ENCODE measurements at places on chromosomes 2 and 18. TPM values are rescaled to one million over a fixed set of nuclear protein-coding genes. Genes with fewer than 3 reads are reported as not detected.

Gene RESP18
- not detected for total RNA-seq

Gene SEMA4F
- 9.1 TPM for total RNA-seq

DNA sequence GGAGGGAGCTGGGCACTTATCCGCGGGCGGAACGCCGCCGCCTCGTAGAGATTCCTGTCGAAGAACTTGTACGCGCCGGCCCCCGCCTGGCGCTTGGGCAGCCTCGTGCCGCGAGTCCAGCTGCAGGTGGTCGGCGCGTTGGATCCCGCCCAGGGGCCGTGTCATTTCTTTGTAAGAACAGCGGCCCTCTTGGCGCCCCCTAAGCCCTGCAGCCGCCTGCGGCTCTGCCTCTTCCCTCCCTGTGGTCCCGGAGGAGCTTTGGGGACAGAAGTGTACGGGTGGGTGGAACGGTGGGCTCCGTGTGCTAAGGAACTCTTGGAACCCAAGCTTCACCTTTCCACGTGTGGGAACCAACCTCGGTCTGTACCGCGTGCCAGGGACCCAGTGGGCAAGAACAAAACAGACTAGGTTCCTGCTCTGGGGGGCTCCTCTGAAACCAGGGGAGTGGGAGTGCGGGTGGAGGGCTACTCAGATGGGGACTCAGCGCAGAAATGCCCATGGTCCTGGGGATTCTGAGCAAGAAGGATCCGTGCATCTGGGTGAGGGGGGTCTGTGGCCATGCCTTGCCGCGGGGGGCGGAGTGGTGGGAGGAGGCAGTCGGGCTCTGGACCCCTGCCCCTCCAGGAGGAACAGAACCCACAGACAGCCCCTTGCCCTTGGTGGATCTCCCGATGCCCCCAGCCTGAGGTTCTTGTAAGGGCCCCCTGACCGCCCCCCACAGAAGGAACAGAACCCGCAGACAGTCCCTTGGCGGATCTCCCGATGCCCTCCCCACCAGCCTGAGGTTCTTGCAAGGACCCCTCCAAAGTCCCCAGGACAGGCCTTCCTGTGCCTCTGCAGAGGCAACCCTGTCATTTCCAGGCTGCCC lies 1.5 kb downstream of the GPC1 start:
- DNase-seq: no peak

Gene SDC1
- total RNA-seq: 480 TPM

DNA sequence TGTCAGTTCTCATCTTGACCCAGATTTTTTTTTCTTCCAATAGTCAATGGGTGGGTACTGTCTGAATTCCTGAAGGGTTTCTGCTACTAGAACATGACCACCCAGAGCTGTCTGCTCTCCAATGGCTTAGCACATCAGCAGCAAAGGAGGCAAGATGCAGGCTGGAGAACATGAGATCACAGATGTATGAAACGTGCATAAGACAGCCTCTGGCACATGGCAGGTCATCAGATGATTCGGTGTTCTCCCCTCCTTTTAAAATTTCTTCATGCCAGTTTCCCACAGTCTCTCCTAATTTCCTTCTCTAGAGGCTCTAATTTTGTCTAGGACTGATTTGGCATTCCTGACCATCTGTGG lies 359.3 kb upstream of the TNP1 start:
- DNase-seq: no peak

- no peak for DNase-seq
Observed at GRCh38 chr2:105723431-105723830, 21.3 kb upstream of the NCK2 start.

Gene HMSD
- total RNA-seq: not detected

Gene TNFAIP6
- 1.9 TPM for total RNA-seq

GRCh38 chr18:24214144-24214543 lies 75.3 kb downstream of the CABYR start:
- no peak for DNase-seq

DNA sequence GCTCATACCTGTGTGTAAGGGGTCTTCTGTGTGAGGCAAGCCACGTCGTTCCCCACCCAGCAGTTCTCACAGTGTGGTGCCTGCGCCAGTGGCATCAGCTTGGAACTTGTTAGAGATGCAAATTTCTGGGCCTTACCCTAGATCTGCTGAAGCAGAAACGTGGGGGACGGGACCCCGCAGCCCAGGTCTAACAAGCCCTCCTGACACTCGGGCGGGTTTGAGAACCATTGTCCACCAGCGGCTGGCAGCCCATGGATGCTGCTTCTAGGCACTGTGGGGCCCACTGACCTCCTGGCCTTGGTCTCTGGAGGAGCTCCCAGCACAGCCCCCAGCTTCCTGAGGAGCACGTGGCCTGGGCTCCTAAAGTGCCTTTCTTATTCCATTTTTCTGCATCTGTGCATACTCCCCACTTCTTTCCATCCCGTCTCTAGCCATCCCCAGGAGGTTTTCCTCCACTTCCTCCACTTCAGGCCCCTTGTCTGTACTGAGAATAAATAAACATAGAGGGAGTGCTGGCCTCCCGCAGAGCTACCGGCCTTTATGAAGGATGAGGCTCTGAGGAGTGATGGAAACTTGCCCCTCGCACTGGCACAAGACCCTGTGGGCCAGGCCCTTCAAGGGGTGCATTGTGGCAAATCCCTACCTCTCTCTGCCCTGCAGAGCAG lies 94.3 kb downstream of the GALR1 start:
- no peak for DNase-seq

DNA sequence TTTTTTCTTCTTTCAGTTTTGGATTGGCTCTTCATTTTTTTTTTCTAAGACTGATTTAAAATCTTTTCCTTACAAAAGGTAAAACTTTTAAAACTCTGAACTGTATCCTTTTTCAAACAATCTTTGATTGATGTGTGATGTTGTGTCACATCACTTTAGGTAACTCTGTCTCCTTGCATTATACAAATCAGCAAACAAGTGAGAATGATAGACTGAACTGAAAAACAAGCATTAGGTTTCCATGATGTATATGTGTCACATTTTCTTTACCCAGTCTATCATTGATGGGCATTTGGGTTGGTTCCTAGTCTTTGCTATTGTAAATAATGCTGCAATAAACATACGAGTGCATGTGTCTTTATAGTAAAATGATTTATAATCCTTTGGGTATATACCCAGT lies 655.7 kb downstream of the LRRTM4 start:
- no peak for DNase-seq

Gene NAT8
- not detected for total RNA-seq

GRCh38 chr2:222859786-222860612 lies 837 bp upstream of the ACSL3 start:
- DNase-seq: peak; percentile 62

Gene ZNF2
- 4.5 TPM for total RNA-seq

Gene KIF5C
- 14.3 TPM for total RNA-seq

- DNase-seq: no peak
Observed at GRCh38 chr2:12652723-12653122, 64.0 kb upstream of the TRIB2 start.

DNA sequence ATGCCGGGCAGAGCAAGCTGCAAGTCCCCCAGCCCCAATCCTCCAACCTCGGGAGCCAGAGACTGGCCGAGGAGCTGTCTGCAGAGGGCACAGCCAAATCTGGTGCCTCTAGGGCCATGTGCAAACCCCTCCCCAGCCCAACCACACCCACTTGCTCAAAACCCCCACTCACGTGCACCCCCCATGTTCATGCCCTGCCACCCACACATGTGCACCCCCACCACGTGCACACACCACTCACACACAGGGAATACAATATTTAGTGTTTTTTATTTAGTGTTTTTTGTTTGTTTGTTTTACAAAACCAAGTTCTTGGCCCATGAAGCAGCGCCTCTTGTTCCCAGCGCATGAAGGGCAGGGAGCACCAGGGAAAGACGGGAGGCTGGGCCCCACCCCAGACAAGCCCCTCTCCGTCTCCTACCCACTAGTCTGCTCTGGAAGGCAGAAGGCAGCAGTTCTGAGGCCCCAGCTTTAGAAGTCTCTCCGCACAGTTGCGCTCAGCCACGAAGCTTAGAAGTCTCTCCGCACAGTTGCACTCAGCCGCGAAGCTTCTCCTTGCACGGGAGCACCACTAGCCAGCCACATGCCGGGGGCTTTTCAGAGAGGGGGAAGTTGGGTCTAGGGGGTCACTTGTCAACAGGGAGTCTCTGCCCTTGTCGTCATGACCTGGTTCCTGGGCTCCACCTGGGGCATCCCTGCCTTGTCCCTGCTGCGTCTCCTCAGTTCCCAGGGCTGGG lies 276.1 kb upstream of the HDAC4 start:
- no peak for DNase-seq

Gene CDH7
- not detected for total RNA-seq

GRCh38 chr18:8769509-8770095 lies 64.2 kb downstream of the MTCL1 start:
- DNase-seq: no peak

DNA sequence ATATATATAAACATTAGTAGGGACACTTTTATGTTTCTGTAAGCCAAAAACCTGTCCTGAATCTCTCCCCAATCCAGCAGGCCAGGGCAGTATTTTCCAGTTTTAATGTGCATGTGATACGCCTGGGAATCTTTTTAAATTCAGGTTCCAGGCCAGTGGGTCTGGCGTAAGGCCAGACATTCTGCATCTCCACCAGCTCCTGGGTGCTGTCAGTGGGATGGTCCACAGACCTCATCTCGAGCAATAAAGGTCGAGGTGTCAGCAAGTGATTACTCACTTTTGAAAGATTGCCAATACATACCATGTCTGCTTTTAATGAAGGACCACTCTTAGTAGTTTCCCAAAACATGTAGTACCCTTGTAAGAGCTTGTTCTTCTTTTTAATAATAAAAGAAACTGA lies 189.9 kb upstream of the SH3BP4 start:
- DNase-seq: no peak

Gene POTEJ
- total RNA-seq: not detected

Gene MC2R
- total RNA-seq: 0.60 TPM

DNA sequence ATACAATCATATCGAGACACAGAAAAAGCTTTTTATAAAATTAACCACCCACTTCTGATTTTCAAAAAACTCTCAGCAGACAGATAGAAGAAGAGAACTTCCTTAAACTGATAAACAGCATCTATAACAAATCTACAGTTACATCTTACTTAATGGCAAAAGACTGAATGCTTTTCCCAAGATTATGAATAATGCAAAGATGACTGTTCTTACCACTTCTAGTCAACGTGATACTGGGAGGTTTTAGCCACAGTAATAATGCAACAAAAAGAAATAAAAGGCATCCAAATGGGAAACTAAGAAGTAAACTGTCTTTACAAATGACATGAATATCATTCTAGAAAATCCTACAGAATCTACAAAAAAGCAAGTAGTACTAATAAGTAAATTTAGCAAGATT lies 58.0 kb upstream of the TMEM247 start:
- DNase-seq: no peak

DNA sequence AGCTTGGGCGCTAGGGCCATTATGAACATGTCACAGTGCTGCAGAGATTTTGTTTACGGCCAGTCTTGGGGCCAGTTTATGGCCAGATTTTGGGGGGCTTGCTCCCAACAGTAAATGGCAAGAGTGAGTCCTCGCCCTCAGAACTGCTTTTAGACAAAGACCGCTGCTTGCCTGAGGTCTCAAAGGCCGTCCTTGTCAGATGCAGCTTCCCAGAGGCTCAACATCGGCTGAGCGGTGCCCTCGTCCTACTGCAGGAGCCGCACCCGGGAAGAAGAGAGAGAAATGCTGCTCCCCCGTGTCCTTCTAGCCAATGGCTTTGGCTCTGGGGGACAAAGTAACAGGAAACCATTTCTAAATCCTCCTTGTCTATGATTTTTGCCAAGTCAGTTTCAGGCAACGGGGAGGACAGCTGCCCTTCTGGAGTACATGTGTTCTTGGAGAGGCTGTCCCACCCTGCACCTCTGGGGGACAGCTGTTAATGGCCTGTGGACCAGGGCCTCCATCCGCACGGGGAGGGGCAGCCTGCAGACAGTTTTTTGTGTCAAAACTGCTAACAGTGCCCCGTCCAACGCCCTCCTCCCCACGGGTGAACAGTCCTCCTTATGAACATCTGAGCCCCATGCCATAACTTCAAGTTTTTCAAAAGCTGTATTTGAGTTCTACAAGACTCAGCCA lies 66.1 kb downstream of the C18orf63 start:
- DNase-seq: no peak

Gene ELOA2
- total RNA-seq: not detected

- DNase-seq: no peak
Observed at GRCh38 chr2:120105360-120105759, 92.5 kb downstream of the EPB41L5 start.

GRCh38 chr2:201007584-201007998 lies 44.1 kb upstream of the ORC2 start:
- no peak for DNase-seq

DNA sequence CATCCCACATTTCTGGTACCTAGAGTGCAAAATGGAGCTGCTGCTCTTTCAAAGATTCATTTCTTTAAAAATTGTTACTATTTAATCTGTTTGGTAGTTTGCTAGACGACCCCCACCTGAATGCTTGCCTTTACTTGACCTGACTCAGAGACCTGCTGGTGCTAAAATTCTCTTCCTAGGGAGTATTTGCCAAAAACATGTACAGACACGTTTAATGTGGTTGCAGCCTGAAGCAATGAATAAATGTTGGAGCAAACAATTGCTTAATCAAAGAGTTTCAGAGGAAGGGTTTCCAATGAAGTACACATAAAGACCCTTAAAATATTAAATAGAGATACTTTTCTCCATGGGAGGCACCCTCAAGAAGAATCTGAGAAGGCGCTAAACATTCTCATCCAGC lies 734.4 kb downstream of the CBLN2 start:
- no peak for DNase-seq

Gene SLC30A3
- not detected for total RNA-seq

- no peak for DNase-seq
Observed at GRCh38 chr2:240454106-240454901, 18.8 kb downstream of the GPC1 start.

Gene PLCD4
- 3.9 TPM for total RNA-seq

DNA sequence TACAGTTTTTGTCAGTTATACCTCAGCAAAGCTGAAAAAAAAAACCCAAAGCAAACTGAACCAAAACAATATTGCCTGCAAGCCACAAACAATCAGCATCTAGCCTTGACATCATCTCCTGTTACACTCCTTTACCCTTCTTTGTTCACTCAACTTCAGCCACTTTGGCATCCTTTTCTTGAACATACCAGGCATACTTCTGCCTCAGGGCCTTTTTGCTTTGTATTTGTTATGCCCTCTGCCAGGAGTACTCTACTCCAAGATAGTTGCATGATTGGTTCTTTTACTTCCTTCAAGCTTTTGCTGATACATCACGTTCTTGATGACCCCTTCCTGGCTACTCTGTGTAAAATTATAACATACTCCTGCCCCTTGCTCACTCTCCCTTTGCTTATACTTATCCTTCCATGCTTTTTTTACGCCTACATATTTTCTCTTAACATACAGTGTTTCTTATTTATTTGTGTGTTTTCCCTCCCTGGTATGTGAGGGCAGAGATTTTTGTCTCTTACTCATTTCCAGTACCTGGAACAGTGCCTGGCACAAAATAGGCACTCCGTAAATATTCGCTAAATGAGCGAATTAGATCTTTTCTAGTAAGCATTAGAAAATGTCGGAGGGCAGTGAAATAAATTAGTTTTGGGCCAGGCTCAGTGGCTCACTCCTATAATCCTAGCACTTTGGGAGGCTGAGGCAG lies 12.7 kb downstream of the ABI2 start:
- DNase-seq: no peak

Gene NGEF
- total RNA-seq: 8.1 TPM

Gene MAPK4
- total RNA-seq: 14.3 TPM

Gene SLC8A1
- total RNA-seq: 116 TPM

Gene RAB31
- 46.0 TPM for total RNA-seq

Gene CYRIA
- 17.4 TPM for total RNA-seq

Measured in ureter (tissue), 1 donor.